ENCODE measurements at places on chromosomes 7 and 10. TPM values are rescaled to one million over a fixed set of nuclear protein-coding genes. Genes with fewer than 3 reads are reported as not detected.

MBL2 gene
- total RNA-seq: not detected

SNCG gene
- 76.1 TPM for total RNA-seq

PDE1C gene
- total RNA-seq: 5.9 TPM

OIT3 gene
- total RNA-seq: not detected

TUBB8 gene
- total RNA-seq: not detected

IFIT1B gene
- not detected for total RNA-seq

CTAGE8 gene
- total RNA-seq: 0.53 TPM

DNAJC1 gene
- 45.9 TPM for total RNA-seq

LAMB4 gene
- total RNA-seq: not detected

ZC3HAV1L gene
- total RNA-seq: 23.4 TPM

RELN gene
- total RNA-seq: 0.68 TPM

TNKS2 gene
- 37.3 TPM for total RNA-seq

ECHDC3 gene
- 15.2 TPM for total RNA-seq

CAV2 gene
- 62.7 TPM for total RNA-seq

ELMO1 gene
- 28.0 TPM for total RNA-seq

- DNase-seq: no peak
Observed at GRCh38 chr10:11093771-11094736, 76.4 kb downstream of the CELF2 start.

- DNase-seq: no peak
Observed at GRCh38 chr7:81692146-81692905, 77.5 kb downstream of the HGF start.

- peak; percentile 39 for DNase-seq
Observed at GRCh38 chr10:96339956-96340904, 18.6 kb downstream of the OPALIN start.

- no peak for DNase-seq
Observed at GRCh38 chr7:82317257-82317721, 126.3 kb downstream of the CACNA2D1 start.

GRCh38 chr7:91537260-91538152 is 273.3 kb downstream of the FZD1 start:
- no peak for DNase-seq

DNA sequence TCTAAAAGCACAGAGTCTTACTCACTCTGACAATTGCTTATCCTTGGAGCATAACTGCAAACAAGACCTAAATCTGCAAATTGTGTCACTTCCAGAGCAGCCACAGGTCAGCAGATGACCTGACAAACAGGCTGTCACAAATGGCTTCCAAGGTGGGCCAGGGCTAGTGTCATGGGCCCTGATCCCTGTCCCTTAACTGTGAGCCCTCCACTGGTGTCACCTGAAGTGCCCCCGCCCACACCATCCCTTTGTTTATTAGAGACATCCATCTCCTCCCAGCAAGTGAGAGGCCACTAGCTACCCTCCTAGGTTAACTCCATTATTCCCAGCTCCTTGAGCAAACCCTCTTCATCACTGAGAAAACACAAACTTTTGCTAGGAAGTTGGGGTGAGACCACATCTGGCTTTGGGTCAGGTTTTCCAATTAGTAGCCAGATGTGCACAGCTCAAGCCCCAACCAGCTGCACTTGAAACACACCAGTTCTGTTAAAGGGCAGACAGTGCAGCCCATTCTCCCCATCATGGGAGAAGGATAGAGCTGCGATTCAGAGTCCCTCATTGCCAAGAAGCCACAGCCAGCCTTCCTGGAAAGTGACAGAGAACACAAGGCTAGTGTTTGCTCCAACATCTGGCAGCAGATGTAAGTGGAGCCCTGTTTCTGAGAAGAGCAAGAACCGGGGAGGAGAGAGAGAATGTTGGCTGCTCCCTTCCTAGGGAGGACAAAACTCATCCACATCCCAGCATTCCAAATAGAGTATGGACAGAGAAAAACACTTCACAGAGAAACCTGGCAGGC is 75.7 kb upstream of the NANOS1 start:
- DNase-seq: no peak

DNA sequence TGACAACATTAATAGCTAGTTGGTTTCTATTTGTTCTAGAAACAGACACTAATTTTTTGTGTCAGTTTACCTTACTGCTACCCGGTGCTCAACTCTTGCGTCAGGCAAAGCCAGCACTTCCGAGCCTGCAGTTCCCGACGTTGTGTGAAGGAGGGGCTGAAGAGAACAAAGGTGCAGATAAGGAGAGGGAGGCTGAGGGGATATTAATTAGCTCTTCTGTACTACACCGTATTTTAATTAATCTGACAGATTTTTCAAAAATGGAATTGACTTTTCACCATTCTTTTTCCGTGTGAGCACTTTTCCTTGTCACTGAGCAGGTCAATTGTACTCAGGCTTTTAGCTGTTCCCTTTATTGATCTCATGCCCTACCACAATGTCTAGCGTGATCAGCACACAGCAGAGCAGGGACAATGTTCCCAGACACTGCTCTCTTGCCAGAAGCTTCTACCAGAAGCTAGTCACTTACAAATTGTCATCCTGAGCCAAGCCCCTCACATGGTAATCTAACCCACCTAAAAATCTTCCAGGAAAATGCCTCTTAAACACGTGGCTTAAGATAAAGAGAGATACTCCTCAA is 650.5 kb upstream of the MKI67 start:
- DNase-seq: no peak

- peak; percentile 28 for DNase-seq
Observed at GRCh38 chr7:117872561-117873309, 506 bp downstream of the CTTNBP2 start.

DNA sequence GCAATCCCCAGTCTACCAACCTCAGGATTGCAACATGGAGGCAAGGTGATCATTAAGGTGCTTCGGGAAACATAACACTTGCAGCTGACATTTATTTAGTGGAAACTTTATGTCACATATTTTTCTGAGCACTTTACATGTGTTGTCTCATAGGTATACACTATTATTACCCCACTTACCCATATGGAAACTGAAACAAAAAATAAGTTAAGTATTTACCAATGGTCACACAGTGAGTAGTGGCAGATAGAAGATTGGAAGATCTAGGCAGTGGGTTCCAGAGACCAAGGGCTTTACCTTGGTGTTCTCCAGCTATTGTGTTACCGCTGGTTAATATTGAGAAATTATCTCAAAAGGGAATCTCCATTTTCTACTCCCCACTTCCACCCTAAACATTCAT is 1279.1 kb upstream of the SORCS1 start:
- no peak for DNase-seq

DNA sequence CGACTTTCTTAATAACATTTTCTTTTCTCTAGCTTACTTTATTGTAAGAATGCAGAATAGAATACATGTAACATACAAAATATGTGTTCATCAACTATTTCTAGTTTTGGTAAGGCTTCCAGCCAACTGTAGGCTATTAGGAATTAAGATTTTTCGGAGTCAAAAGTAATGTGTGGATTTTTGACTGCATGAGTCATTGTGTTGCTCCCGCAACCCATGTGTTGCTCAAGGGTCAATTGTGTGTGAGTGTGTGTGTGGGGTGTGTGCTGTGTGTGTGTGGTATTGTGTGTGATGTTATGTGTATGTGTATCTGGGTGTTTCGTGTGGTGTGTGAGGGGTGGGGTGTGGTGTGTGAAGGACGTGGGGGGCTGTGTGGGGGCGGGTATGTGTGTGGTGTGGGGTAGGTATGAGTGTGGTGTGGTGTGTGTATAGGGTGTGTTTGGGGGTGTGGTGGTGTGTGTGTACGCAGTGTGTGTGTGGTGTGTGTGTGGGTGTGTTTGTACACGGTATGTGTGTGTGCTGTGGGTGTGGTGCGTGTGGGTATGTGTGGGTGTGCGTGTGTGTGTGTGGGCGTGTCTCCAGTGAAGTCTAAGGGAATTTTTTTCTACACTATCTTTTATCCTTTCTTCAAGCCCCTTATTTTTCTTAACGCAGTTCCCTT is 60.5 kb downstream of the RSU1 start:
- no peak for DNase-seq

DNA sequence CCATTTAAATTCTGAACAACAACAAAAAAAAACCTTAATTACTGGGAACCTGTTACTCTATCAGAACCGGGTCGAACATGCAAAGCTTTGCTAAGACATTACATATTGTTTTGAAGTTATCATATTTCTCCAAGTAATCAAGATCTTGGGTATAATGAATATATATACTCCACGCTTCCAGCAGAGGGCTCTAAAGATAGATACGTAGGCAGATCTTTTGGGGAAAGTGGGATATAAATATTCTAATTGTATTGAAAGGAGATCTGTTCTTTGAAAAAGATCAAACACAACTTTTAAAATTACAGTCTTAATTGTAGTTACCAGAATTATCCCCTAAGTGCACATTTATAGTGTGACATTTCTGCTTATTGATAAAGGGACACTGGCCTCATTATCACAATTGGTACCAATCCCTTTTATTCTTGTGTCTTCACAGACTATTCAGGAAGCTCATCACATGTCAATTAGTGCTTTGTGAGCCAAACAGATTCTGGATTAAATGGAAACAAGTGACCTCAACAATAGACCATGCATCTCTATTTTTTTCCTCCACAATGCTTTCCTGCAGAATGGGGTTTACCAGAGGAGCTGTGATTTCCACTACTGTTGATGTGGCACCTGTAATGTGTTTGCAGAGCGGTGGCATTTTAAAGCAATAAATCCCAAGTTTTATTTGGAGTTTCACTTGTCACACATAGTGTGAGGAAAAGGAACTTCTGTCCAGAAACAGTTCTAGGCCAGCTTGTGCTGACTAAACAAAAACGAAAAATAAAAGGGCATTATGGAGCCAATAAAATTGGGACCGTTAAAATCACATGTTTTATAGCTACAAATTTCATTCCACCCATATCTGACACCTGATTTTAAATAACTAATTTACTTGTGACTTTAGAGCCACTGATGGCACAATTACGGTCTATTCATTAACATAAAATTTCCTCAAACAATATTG is 122.4 kb downstream of the CTTNBP2 start:
- DNase-seq: no peak

GRCh38 chr10:11863353-11864109 is 40.4 kb downstream of the PROSER2 start:
- DNase-seq: no peak

GRCh38 chr10:12919574-12919973 is 81.9 kb downstream of the CCDC3 start:
- no peak for DNase-seq

GRCh38 chr7:111682588-111683340 is 120.5 kb upstream of the IMMP2L start:
- DNase-seq: no peak

- no peak for DNase-seq
Observed at GRCh38 chr10:28280652-28281051, 22.2 kb downstream of the MPP7 start.

- no peak for DNase-seq
Observed at GRCh38 chr7:70791341-70791740, 340.6 kb upstream of the GALNT17 start.

DNA sequence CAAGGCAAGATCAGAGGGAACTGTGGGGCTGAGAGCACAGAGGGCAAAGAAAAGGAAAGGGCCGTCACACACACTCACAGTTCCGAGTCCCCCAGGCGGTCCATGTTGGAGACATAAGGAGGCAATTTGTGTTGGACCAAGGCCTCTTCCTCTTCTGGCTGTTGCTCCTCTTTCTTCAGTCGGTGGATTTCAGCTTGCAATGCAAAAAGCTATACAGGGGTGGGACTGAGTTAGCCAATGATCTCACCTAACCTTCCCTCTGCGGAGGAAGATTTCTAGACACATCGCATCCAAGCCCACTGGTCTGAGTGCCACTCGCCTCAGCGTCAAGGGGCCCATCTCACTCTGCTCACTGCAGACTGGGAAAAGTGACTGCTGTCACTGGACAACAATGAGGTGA is 5.5 kb downstream of the WDR91 start:
- no peak for DNase-seq

DNA sequence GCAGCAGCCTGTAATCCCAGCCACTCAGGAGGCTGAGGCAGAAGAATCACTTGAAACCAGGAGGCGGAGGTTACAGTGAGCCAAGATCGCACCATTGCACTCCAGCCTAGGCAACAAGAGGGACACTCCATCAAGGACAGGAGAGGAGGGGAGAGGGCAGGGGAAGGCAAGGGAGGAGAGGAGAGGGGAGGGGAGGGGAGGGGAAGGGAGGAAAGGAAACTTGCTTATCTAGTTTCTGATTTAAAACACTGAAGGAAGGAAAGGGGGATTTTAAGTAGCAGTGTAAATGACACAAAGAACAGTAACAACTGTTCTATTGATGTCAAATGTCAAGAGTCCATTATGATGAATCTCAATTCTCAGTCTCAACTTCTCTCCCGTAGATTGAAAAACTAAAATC is 43.7 kb downstream of the SRPK2 start:
- no peak for DNase-seq

DNA sequence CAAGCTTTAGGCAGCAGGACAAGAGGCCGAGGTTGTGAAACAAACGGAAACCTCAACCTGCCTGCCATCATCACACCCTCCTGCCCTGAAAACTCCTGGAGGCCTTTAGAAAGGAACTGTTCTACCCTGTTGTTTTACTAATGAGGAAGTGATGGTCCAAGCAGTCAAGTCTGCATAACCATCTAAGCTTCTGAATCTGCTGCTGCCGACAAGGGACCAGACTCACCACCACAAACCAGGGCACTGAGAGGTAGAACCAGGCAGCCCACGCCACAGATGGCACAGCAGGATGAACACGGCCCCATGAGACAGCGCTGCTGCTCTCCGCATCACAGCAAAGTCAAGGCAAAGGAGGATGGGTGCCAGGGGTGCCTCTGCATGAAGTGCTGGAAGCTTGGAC is 209.4 kb downstream of the CELF2 start:
- no peak for DNase-seq

DNA sequence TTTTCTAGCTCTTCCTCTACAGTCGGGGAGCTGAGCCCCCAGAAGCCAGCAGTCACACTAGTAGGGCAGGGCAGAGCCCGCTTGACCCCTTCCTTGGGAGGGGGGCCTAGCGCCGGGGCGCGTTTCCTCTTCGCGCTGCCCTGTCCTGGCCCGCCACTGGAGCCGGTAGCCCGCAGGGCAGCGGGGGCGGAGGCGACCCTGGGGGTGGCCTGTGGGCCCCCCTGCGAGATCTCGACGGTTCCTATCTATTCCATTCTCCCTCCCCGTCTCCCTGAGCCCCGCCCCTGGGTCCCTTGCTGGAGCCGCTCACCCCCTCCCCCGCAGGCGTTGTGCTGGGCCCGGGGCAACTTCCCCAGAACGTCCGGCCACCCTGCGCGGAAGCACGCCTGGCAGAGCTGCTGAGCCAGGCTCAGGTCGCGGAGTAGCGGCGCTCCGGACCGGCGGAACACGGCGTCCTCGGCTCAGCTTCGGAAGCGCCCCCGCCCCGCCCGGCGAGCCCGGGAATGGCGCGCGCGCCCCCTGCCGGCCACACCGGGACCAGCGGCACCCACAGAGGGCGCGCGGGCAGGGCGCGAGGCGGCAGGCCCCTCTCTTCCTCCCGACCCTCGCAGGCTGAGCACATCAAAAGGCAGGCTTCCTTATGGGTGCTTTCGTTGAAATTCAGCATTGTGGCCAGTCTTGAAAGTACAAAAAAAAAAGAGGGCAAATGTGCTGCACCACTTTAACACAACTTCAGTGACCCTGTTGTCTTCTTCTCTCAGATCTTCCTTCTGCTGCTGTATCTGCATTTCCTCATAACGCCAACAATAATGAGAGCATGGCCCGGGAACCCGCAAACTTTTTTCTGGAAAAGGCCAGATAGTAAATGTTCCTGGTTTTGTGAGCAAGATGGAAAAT is 327.6 kb downstream of the TNS3 start:
- DNase-seq: peak; percentile 92

GRCh38 chr7:91618776-91619765 is 261.4 kb downstream of the MTERF1 start:
- DNase-seq: no peak

Measured in ovary (tissue), 10 donors.